ENCODE measurements at places on chromosomes 5 and 9.

- no peak for DNase-seq
Observed at GRCh38 chr5:114822863-114823262, 346.8 kb downstream of the TRIM36 start.

GRCh38 chr9:2697492-2697891, 19.8 kb upstream of the KCNV2 start:
- no peak for DNase-seq

DNA sequence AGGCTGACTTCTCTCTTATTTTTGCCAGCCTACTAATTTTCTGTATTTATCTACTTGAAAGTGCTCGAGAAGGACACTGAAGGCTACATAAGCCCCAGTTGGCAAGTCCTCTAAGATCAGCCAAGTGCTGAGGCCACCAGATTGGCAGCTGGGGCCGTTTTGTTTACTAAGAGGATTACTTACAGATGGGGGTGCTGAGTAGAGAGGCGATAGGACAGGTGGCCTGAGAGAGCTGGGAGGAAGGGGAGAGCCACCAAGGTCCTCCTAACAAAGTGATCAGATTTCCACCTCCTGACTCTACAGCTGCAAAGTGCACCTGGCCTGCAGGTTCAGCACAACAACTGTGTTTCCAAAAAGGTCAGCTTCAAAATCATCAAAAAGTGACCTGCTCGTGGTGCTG, 32.9 kb downstream of the FRMD3 start:
- DNase-seq: no peak

DNA sequence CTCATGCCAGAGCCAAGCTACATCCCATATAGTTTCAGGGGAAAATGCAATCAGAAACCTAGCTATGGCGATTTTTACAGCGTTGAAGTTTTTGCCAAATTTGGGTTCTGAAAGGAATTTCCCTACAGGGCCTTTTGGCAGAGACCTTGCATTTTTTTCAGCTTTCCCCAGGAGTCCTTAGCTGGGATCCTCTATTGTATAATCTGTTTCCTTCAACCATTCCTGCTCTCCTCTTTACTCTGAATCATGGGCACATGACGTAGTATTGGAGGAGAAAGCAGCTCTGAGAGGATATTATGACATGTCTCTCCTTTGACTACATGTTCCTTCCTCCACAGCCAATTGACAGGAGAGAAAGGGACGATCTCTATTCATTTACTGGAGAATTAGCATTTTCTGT, 118.5 kb upstream of the ERCC6L2 start:
- DNase-seq: no peak

DNA sequence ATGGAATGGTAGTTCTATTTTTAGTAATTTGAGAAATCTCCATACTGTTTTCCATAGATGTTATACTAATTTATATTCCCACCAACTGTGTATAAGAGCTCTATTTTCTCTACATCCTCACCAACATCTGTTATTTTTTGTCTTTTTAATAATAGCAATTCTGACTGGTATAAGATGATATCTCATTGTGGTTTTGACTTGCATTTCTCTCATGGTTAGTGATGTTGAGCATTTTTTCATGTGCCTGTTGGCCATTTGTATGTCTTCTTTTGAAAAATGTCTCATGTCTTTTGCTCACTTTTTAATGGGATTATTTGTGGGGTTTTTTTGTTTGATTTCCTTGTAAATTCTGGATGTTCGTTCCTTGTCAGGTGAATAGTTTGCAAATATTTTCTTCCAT, 154.4 kb downstream of the ZSWIM6 start:
- no peak for DNase-seq

- no peak for DNase-seq
Observed at GRCh38 chr5:154487541-154487940, 9.5 kb upstream of the HAND1 start.

GRCh38 chr5:139861889-139862207, 66.2 kb downstream of the PSD2 start:
- no peak for DNase-seq

DNA sequence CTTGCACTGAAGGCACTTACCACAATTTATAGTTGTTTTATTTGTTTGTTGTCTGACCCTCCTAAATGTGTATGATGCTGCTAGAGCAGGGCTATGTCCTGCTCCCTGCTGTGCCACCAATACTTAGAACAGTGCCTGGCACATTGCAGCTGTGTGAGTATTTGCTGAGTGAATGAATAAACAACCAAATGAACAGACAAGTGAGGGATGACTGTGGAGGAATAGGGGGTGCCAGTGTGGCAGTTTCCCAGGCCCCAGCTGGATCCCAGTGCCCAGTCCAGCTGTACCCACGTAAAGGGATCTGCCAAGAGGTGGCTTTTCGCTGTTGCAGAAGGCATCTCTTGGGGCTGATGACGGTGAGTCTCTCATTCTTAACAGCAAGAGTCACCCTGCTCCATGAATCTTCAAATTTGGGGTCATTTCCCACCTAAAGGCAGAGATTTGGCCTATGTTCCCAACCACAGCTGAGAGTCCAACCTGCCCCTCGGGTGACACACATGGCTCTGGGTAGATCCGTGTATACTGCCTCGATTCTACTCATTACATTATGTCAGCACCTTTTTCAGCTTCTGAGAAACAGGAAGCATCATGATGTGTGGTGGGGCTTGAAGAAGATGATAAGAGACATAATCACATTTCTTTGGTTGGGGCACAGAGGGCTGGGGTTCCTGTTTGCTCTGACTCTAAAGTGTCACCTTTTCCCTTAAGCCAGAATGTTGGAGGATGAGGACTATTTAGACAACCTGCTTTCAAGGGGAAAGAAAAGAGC, 14.3 kb downstream of the IL5 start:
- DNase-seq: no peak

DNA sequence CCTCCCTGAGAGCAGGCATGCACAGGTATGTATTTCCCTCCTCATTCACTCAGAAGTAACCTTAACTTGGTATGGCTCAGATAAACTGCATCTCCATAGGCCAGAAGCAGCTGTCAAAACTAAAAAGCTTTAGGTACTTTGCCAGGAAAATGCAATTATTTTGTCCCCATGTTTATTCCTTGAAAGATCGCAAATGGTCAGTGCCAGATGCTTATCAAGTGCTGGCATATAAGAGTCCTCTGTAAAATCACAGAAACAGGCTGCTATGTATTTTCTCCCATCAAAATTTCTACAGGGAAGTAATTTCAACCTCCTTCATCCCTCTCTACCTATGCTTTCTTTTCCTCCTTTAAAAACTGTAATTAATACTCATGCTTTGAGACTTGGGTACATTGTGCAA, 12.7 kb downstream of the PCDHAC2 start:
- DNase-seq: no peak

DNA sequence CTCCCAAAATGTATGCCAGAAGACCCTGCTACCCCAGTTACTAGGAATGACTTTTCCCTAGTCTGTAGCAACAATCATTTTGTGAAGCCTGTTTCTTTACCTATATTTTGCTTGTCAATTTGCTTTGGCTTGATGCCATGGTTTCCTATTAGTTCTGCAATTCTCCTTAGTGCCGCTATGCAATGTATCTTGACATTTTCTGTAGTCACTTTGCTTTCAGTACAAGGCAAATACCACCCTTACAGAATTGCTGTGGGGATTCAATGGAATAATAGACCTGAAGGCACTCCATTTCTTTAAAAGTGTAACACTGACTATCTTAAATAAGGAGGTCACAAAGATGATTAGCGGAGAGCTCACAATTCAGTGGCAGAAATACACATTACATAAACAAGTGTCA, 291.1 kb downstream of the NR2F1-AS1 start:
- no peak for DNase-seq
